Eye (tissue), 1 donor: ENCODE measurements at places on chromosomes 6 and 20.

DNA sequence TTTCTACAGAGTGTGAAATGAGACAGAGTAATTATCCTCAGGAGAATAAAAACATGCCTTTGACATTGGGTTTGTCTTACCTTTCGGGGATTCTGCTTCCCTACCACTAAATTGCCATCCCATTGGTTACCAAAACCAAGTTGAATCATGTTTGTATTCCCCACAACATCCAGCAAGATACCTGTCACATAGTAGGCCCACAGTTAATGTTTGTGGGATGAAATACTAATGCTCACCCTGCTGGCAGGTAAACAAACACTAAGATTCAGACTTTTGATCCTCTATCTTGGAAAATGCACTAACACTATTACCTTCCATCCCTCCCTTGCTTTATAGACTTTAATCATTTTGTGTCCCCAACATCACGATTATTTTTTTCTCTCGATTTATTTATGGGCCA is 8.2 kb upstream of the STXBP5 start:
- DNase-seq: no peak

DNA sequence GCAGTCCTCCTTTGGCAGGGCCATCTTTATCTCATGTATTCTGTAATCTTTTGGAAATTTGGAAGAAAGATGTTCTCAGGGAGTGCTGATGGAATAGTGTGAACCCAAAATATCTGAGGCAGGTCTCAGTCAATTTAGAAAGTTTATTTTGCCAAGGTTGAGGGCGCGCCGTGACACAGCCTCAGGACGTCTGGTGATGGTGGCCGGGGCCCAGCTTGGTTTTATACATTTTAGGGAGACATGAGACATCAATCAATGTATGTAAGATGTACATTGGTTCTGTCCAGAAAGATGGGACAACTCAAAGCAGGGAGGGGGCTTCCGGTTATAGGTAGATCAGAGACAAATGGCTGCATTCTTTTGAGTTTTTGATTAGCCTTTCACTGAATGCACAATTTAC is 89.8 kb downstream of the ERMARD start:
- no peak for DNase-seq

- peak; percentile 46 for DNase-seq
Observed at GRCh38 chr20:52731093-52731492, 241.1 kb upstream of the TSHZ2 start.

GRCh38 chr20:41609474-41609873 is 8.7 kb downstream of the CHD6 start:
- no peak for DNase-seq

DNA sequence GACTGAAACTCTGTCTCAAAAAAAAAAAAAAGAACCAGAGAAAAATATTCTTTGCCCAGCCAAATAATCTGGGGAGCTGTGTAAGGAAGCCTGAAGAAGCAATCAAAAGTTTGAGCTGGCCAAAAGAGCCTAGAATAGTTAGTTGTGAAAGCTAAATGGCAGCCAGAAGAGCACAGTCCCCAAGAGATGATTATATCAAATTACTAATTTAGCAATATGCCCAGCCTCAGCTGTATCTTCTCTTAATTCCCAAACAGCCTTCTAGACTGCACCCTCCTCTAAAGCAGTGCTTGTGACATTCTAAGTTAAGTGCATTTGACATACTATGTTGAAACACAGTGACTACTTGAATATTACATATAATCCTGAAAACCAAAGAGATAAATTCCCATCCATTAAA is 38.9 kb downstream of the CDK19 start:
- DNase-seq: no peak

- peak; percentile 54 for DNase-seq
Observed at GRCh38 chr6:157912326-157912725, 69.3 kb upstream of the SYNJ2 start.

- no peak for DNase-seq
Observed at GRCh38 chr6:54747955-54748354, 98.6 kb upstream of the FAM83B start.

- DNase-seq: no peak
Observed at GRCh38 chr6:47621838-47622449, 76.4 kb upstream of the ADGRF4 start.

DNA sequence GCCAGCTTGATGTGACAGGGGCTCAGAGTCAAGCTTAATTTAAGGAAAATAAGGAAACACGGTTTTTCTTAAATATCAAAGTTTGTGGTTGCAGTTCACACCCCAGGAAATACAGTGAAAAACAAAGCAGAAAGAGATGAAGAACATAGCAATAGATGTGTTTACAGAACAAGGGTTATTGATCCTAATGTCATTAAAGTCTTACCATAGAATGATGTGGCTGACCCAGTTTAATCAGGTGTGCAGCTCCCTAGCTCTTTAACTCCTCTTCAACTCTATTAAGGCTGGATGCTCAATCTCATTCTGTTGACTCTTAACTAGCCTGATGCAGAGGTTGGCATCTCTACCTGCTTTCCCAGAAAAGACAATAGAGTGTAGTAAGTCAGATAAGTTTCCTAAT is 7.5 kb upstream of the GTF3C6 start:
- no peak for DNase-seq

DNA sequence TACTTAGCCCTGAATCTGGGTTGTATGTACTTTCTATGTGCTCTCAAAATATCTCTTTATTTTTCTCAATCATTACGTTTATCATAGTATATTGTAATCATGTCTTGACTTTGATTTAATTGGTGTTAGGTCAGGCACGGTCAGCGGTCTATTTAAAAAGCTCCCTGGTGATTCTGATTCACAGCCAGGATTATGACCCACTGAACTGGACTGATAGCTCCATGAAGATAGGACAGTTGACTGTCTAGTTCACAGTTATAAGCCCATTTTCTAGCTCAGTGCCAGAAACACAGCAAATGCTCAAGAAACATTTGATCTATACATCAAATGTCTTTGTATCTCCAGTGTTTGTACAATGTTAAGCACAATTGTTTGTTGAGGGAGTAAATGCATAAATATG is 111.5 kb upstream of the CCN2 start:
- DNase-seq: peak; percentile 32

GRCh38 chr6:105336986-105337385 is 65.9 kb downstream of the PREP start:
- DNase-seq: no peak

DNA sequence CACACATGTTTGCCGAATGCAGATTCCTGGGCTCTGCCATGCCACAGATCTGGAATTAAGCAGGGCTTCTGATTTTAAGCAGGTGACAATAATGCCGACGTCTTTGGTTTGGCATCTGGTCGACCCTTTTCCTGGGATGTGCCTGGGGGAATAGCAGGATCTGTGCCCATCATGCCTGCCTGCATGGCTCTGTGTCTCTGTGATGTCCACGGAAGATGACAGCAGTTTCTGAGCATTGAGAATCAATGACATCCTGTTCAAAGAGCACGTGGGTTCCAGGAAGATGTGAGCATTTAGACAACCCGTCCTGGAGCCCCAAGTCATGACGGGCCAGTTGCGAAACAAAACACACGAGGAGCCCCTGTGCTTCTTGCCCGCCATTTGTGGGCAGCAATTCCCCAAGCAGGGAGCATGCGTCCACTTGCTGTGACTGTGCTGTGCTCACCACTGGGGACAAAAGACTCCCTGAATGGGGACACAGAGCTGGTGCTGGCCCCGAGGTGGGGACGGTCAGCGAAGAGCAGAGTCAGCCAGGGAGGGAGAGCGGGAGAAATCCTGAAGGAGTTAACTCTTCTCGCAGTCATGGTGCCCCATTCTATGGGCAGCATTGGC is 110.1 kb downstream of the ERMARD start:
- peak; percentile 49 for DNase-seq

GRCh38 chr6:89475101-89475500 is 42.1 kb downstream of the ANKRD6 start:
- DNase-seq: no peak

GRCh38 chr6:154447954-154448353 is 62.5 kb downstream of the CNKSR3 start:
- peak; percentile 55 for DNase-seq

DNA sequence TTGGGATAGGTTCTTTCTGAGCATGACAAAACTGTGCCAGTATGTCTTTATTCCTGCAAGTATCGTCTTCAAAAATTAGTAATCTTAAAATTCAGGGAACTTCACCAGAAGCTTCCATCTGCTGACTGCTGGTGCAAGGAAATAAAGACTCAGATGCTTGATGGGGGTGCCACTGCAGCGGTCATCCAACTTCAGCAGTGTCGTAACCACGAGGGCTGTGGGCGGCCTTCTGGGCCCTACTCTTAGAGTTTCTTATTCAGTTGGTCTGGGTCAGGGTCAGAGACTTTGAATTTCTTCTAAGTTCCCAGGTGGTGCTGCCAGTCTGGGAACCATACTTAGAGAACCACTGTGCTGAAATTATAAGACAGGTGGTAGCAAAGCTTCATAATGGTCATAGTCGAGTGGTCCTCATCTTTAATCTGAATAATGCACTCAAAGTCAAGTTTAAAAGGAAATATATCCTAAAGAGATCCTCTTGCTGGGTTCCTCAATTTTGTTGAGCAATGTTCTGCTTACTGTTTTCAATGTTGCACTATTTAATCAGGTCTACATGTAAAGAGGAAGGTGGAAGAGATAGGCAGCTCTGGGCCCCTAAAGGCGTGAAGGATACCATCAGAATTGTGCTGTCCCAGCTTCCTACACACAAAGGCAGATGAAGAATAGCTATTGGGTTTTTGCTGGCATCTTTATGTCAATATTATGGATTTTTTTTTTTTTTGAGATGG is 165.4 kb upstream of the GMDS start:
- DNase-seq: no peak

DNA sequence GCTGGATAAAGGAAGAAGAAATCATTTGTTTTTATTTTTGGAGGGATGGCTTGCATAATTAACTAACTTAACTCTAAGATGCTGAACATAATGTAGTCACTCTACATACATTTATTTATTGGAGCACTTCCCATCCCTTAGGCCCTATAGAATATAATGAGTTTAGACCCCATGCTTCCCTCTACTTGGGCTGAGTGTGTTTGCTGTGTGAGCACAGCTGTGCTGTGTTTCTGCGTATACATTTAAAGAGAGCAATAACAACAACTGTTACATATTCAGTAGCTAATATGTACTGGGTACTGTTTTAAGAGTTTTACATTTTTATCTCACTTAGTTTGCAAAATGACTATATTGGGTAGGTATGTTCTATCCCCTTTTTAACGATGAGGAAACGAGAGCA is 736.6 kb upstream of the NRSN1 start:
- DNase-seq: no peak

DNA sequence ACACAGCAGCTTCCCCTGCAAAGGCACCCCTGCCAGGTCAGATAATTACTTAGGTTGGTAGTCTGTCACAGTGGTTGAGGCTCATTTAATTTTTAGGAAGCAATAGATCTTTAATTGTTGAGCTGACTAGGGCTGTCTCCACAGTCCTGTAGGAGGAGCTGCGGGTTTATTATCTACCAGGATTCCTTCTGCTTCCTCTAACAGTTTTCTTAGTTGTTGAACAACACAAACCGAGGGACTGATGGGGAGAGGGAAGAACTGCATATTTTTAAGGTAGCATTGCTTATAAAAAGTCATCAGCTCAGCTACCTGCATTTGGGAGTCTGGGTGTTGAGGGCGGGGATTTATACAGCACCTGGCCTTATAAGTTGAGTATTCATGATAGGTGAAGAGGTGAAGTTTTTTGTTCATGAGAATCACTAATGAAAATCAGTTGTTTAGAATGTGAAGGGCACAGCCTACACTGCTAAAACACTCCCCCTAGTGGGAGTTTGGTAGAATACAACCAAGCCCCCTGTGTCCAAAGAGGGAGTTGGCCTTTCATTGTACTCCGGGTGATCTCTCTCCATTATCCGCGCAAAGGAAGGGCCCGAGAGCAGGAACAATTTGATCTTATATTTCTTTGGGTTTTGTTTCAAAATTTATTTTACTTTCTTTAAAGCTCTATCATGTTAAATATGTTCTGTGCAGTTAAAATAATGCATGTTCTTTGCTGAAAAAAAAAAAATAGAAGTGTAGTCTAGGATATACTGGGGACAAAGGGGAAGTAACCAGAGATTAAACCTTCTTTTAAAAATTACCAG is 69.6 kb downstream of the SSR1 start:
- DNase-seq: peak; percentile 92
